ENCODE measurements at places on chromosomes 5 and 9. TPM values are rescaled to one million over a fixed set of nuclear protein-coding genes. Genes with fewer than 3 reads are reported as not detected.

CSF2 gene
- total RNA-seq, result not detected

C5orf63 gene
- total RNA-seq, result 5.6 TPM

DNA sequence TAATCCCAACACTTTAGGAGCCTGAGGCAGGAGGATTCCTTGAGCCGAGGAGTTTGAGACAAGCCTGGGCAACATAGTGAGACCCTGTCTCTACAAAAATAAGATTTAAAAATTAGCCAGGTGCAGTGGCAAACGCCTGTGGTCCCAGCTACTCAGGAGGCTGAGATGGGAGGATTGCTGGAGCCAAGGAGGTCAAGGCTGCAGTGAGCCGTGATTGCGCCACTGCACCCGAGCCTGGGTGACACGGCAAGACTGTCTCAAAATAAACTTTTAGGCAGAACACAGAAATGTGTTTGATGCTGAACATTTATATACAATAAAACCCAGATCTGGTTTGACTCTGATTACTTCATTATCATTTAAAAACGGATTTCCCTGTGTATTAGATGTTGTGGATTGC lies 4.9 kb downstream of the ENTR1 start:
- no peaks in the 10 kb centered on the region for H3K4me1 ChIP-seq
- DNase-seq, result no peak
- H3K36me3 ChIP-seq, result no peaks in the 10 kb centered on the region
- H3K4me3 ChIP-seq, result no peak overlapping the region

DNA sequence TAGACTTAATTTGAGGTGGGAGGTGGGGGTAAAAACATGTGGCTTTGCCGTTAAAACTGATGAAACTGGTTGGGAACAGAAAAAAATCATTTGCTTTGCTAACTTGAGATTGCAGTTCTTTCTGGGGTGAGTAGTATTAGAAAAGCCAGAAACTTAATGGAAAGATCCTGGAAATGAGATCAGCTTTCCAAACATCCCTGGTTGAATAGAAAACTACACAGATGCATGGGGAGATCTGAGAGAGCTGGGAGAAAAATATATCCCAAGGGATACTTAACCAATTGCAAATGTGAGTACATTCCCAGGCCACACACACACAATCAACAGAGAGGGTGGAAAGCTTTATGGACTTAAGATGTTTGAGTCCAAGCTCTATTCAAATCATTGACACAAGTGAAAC lies 222.3 kb downstream of the YTHDC2 start:
- no peaks in the 10 kb centered on the region for H3K27me3 ChIP-seq
- no peaks in the 10 kb centered on the region for H3K4me1 ChIP-seq
- H3K36me3 ChIP-seq, result no peaks in the 10 kb centered on the region
- no peak overlapping the region for H3K4me3 ChIP-seq
- DNase-seq, result no peak
- H3K27ac ChIP-seq, result no peak overlapping the region

- H3K36me3 ChIP-seq, result no peaks in the 10 kb centered on the region
- H3K27me3 ChIP-seq, result no peaks in the 10 kb centered on the region
- H3K4me1 ChIP-seq, result peaks cover 4% of the 10 kb centered on the region
Measured at GRCh38 chr9:109349421-109349846, 28.6 kb upstream of the EPB41L4B start.

DNA sequence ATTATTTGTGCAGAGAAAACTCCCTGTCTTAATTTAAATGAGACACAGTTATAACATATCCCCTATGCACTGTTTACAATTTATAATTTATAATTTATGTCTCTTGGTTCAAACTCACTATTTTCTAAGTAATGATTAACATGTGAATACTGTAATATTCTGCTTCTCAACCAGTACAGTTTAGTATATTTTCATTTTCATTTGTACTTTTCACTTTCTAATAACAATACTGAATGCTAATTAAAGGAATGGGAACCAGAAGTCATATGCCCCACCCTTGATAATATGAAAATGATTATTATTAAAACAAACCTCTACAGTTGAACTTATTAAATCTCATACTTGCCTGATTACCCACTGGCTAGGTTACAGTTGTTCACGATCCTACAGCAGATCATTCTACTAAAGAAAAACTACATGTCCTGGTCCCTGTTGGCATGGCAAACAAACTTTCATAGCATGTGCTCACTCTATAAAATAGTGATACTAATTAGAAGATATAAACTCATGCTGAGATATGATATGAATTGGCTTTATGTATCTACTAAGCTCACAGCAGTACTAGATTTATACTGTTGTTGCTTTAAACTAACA lies 66.4 kb downstream of the POU5F2 start:
- no peak overlapping the region for H3K4me3 ChIP-seq
- H3K4me1 ChIP-seq, result no peaks in the 10 kb centered on the region
- no peak for DNase-seq
- H3K36me3 ChIP-seq, result no peaks in the 10 kb centered on the region
- no peaks in the 10 kb centered on the region for H3K27me3 ChIP-seq

- DNase-seq, result no peak
- H3K4me3 ChIP-seq, result no peak overlapping the region
- H3K27me3 ChIP-seq, result no peaks in the 10 kb centered on the region
- H3K36me3 ChIP-seq, result no peaks in the 10 kb centered on the region
Measured at GRCh38 chr9:116103976-116104820, 49.4 kb upstream of the PAPPA start.

DNA sequence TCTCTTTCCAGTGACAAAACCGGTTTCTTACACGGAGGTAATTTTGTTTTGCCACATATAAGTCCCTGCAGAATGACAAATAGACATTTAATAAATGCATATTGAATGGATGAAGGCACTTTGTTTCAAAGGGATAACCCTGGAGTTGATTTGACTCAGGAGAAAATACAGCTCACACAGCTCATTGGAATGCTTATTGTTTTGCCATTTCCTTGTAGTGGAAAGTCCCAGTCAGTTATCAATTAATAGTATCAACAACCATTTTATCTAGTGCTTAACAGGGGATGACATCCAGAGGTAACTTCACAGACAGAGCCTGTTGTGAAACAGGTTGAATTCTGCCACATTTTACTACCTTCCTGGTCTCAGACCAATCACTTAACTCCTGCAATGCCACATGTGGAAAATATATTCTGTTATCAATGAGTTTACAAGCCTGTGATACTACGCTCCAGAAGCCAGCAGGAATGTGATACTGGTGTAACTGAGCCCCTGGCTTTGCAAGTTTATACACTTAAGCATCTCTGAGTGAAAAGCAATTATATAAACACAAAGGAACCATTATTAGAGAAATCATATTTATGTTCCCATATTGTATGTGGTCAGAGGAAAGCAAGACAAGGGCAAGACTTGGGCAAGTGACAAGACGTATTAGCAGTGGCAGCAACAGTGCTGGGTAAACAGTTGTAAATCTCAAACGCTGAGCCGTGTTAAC lies 123.1 kb upstream of the ANKRD55 start:
- peak overlapping the region; percentile 0 for H3K27ac ChIP-seq
- no peaks in the 10 kb centered on the region for H3K36me3 ChIP-seq
- no peak overlapping the region for H3K4me3 ChIP-seq
- no peaks in the 10 kb centered on the region for H3K27me3 ChIP-seq

Measured in breast epithelium (tissue), 4 donors.